ENCODE measurements at places on chromosomes 11 and 22. TPM values are rescaled to one million over a fixed set of nuclear protein-coding genes. Genes with fewer than 3 reads are reported as not detected.

PHF21A gene
- total RNA-seq = 11.5 TPM

CARNS1 gene
- total RNA-seq = 0.08 TPM

CLDN5 gene
- total RNA-seq = not detected

OR5D16 gene
- total RNA-seq = not detected

OR52A1 gene
- not detected for total RNA-seq

OR52E5 gene
- not detected for total RNA-seq

TMEM121B gene
- 0.09 TPM for total RNA-seq

CDC42EP2 gene
- total RNA-seq = 14.6 TPM

ZBTB16 gene
- 1.1 TPM for total RNA-seq

HEPN1 gene
- total RNA-seq = not detected

ABCG4 gene
- total RNA-seq = 0.41 TPM

CLMP gene
- total RNA-seq = 23.7 TPM

TMPRSS6 gene
- total RNA-seq = not detected

RIMBP3C gene
- 0.13 TPM for total RNA-seq

LAYN gene
- 4.1 TPM for total RNA-seq

POU2AF2 gene
- total RNA-seq = not detected

IRAG1 gene
- 0.06 TPM for total RNA-seq

CEP57 gene
- 17.0 TPM for total RNA-seq

MMP7 gene
- total RNA-seq = 22.1 TPM

DDTL gene
- 1.9 TPM for total RNA-seq

TMEM45B gene
- not detected for total RNA-seq

BUD13 gene
- 11.9 TPM for total RNA-seq

PATE2 gene
- total RNA-seq = not detected

RABL2B gene
- total RNA-seq = 23.5 TPM

DDX25 gene
- total RNA-seq = not detected

MS4A3 gene
- not detected for total RNA-seq

RAB36 gene
- total RNA-seq = 8.4 TPM

MFRP gene
- total RNA-seq = not detected

FAM180B gene
- total RNA-seq = not detected

CECR2 gene
- 0.14 TPM for total RNA-seq

NFAM1 gene
- not detected for total RNA-seq

OR52J3 gene
- not detected for total RNA-seq

PRAME gene
- 99.0 TPM for total RNA-seq

EFCAB6 gene
- 0.91 TPM for total RNA-seq

DUSP8 gene
- total RNA-seq = 2.2 TPM

TRIM48 gene
- not detected for total RNA-seq

TPCN2 gene
- 11.4 TPM for total RNA-seq

PRG3 gene
- total RNA-seq = not detected

NTM gene
- not detected for total RNA-seq

OR10A2 gene
- not detected for total RNA-seq

HSCB gene
- 10.7 TPM for total RNA-seq

KDM4E gene
- not detected for total RNA-seq

ADM2 gene
- 0.51 TPM for total RNA-seq

C22orf31 gene
- not detected for total RNA-seq

Measured in A549 treated with Mapracorat at 1 μM for 4 hours (cell line).